ENCODE measurements at places on chromosomes 12 and 14.

DNA sequence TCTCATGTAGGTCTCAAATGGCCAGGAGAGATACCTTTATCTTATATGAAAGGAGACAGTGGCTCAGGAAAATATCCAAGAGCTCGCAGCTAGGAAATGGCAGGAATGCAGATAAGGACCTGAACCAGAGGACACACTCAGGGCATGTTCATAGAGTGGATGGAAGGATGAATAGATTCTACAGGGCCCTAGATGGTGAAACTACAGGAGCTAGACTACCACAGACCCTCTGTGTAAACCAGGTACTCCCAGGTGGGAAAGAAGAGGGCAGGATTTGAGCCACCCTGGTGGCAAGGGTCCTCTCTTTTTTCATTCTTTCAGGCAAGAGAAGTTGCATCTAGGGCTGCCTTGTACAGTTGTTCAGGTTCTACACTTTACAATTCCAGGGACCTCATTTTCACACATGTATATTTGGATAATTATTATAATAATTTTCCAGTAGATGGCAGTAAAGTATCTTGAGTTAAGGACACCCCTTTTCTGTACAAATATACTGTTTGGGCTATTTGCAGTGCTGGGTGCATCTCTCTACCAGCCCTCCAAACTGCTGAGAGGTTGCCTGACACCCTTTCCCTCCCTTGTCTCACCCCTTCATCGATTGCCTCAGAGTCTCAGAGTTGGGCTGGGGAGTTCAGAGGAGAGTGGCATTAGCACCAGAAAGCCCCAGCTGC lies 10.5 kb upstream of the ZDHHC22 start:
- DNase-seq, result no peak

GRCh38 chr14:99389174-99389826 lies 91.4 kb downstream of the SETD3 start:
- peak; percentile 36 for DNase-seq

DNA sequence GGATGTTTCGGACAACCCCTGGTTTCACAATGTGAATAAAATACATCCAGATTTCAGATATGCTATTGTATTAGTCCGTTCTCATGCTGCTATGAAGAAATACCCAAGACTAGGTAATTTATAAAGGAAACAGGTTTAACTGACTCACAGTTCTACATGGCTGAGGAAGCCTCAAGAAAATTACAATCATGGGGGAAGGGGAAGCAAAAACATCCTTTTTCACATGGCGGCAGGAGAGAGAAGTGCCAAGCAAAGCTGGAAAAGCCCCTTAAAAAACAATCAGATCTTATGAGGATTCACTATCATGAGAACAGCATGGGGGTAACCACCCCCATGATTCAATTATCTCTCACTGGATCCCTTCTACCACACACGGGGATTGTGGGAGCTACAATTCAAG lies 451.7 kb downstream of the MDGA2 start:
- no peak for DNase-seq

DNA sequence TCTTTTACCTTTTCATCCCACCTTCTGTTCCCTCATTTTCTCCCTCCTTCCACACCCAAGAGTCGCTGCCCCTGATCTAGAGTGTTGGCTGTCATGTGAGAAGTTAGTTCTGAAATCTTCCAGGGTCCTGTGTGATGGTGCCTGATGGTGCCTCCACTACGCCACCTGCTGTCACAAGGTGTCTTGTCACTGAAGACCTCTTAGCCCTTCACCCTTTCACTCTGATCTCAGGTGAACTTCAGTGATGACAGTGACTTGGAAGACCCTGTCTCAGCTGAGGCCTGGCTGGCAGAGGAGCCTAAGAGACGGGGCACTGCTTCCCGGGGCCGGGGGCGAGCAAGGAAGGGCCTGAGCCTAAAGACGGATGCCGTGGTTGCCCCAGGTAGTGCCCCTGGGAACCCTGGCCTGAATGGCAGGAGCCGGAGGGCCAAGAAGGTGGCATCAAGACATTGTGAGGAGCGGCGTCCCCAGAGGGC lies 7.6 kb upstream of the PFDN5 start:
- no peak for DNase-seq

GRCh38 chr12:45725631-45726602 lies 3.6 kb upstream of the ARID2 start:
- DNase-seq, result no peak

- DNase-seq, result peak; percentile 5
Measured at GRCh38 chr14:81565441-81566290, 32.0 kb upstream of the SEL1L start.

GRCh38 chr14:69260861-69261564 lies 1.1 kb downstream of the GALNT16 start:
- DNase-seq, result no peak

- no peak for DNase-seq
Measured at GRCh38 chr12:9363145-9363544, 154.9 kb upstream of the PZP start.

DNA sequence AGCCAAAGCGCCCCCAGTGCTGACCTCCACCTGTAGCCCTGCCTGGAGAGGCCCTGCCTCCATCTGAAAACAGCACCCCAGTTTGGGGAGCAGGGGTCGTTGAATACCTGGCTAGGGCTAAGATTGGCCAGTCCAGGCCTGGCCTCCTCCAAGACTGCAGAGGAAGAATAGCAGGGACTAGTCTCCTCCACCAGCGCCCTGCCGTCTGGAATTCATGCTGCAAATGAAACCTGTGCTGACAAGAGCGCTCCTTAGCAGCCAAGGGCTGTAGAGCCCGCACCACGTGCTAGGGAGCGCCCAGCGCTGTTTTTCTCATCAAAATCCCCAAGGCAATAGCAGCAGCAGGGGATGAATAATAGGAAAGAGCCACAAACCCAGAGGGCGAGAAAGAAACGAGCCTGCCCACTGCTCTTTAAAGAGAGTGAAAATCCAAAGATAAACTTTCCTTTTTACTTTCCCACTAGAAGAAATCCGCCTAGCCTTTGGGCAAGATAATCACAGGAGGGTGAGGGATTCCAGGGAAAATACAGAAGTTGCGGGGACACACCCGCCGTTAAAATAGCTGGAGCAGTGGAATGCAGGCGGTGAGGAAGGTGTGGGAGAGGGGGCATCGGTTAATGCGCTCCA lies 3.3 kb downstream of the COL2A1 start:
- DNase-seq, result no peak

DNA sequence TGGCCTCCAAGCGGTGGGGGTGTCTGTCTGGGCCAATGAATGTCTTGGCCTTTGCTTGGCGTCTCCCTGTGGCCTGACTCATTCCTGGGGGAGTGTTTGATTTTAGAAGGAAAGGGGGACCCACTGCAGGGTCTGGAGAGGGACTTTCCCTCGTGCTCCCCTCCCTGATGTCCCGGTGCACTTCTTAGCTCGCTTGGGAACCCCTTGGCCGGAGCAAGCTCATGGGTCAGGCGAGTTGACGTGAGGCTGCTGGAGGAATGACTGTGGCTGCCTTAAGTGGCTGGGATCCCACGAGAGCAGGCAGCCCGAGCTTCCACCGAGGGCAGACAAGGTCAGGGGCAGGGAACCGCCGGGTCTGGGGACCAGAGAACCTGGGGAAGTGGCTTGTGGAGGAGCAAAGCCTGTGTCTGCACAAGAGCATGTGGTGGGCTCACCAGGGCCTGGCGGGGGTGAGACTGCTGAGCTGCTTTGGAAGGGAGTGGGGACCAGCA lies 218.4 kb upstream of the C14orf180 start:
- no peak for DNase-seq

DNA sequence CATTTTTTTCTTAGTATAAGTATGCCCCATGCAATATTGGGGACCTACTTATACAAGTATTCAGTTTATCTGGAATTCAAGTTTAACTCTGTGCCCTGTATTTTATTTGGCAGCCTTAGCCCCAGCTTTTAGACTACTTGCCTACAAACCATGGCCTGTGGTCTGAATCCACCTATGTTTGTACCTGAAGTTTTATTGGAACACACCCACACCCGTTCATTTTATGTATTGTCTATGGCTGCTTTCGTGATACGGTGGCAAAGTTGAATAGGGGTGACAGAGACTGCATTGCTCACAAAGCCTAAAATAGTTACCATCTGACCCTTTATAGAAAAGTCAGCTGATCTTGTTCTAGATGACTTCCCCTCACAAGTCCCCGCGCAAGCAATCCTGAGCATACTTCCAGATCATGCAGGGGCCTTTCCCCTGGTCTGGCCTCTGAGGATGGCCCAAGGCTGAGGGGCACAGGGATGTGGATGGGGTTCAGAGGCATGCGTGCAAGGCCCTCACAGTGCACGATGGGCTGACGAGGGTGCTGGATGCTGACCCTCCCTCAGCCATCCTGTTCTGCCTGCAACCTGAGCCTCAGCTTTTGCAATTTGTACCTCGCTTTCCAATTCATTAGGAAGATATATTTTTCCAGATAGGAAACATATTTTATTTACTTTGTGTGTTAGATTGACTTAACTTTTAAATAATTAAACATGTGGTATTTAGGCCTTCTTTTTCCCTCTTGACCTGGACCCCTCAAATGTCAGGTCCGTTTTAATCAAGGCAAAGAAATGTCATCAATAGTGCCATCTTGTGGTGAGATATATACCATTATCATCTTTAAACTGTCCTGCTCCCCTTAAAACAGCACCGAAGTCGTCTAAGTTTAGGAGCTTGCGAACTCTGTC lies 527.3 kb upstream of the CCDC196 start:
- no peak for DNase-seq

- no peak for DNase-seq
Measured at GRCh38 chr14:76765461-76765931, 4.2 kb downstream of the VASH1 start.

DNA sequence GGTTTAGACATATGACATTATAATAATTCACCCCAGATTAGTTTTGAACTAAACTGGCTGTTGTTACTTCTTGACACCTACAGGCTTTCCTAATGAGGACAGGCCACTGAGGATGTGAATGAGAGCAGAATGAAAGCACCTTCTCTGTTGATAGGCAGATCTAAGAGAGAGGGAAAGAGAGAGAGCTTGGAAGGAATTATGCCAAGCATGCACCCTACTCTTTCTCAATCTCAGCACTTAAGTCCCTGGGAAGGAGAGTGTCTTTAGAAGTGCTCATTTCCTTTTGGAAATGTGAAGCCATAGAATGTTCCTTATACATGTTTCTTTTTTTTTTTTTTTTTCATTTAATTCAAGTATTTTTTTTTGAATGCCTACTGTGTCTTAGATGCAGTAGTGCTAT lies 49.0 kb downstream of the TBC1D15 start:
- DNase-seq, result no peak

- no peak for DNase-seq
Measured at GRCh38 chr14:71415404-71415690, 508.1 kb downstream of the PCNX1 start.

- DNase-seq, result no peak
Measured at GRCh38 chr14:90620568-90621077, 195.6 kb downstream of the TTC7B start.

DNA sequence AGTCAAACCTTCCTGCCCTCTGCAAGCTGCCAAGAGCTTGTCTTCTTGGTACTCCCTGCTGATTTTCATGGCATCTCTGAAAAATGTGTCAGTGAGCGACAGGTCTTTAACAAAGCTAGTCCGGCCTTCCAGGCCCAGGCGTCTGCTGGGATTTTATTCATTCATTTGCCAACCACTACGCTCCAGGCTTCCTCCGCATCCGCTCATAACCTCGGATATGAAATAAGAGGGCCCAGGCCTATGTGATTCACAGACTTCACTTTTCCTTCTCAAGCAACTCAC lies 13.8 kb downstream of the TSPAN9 start:
- no peak for DNase-seq

GRCh38 chr14:34930591-34931091 lies 52.2 kb upstream of the SRP54 start:
- DNase-seq, result no peak

- no peak for DNase-seq
Measured at GRCh38 chr12:91274916-91275315, 92.3 kb upstream of the DCN start.

GRCh38 chr12:91052026-91052425 lies 5.8 kb downstream of the KERA start:
- no peak for DNase-seq

DNA sequence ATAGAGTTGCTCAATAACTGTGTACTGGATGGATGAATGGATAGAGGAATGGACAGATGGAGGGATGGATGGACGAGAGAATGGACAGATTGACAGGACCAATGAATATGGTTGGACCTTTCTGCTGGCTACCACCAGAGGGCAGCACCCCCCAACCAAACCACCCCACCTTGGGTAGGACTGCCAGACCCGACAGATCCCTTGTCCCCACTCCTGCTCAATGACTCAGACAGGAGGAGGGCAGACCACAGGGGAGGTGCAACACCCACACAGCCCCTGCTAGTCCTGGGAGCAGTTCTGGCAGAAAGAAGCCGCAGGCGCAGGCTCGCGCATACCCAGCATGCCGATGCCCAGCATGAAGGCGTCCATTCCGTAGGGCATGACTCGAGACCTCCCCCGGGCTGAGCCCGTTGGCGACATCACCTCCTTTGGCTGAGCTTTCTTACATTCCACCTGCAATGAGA lies 12.4 kb downstream of the MSI1 start:
- DNase-seq, result peak; percentile 35

DNA sequence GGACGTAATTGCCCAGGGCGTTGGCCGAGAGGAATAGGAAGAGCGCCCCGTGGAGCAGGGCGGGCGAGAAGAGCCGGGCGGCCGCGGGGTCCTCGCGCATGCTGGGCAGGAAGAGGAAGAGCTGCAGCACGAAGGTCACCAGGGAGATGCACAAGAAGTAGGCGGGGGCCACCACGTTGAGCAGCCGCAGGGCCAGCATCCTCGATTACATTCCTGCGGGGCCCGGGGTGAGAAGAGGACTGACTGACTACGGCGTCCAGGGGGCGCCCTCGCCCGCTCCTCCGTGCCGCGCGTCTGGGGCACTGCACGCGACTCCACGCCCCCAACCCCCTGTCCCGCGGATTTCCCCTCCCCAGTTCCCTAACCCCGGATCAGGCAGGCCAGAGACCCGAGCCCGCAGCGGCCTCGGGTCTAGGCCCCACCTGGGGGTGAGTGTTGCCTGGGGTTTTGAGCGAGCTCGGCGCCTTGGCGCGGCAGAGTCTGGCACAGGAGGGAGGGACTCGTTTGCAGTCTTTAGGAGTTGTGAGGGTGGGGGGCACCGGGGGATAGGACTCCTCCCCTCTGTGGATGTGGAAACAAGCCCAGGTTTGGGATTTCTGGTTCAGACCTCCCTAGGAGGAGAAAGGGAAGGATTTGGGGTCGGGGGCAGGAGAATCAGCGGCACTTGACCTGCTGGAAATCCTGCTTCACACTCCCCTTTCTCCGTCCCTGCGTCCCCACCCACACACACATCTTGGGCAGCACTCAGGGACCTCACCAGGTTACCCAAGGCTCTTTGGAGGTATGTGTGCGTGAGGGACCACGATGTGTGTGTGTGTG lies 1.8 kb downstream of the ZDHHC22 start:
- DNase-seq, result peak; percentile 20

GRCh38 chr12:100799770-100800169 lies 5.2 kb downstream of the ANO4 start:
- DNase-seq, result no peak

- DNase-seq, result no peak
Measured at GRCh38 chr12:12901158-12901791, 9.9 kb downstream of the GPRC5A start.
